Activated CD8-positive, alpha-beta memory T cell treated with anti-CD3 and anti-CD28 coated beads, Interleukin-2, amount 10 ng/mL, durations not matched to agents 7 days and 5 days (primary cell): ENCODE measurements at places on chromosomes 16 and 17.

DNA sequence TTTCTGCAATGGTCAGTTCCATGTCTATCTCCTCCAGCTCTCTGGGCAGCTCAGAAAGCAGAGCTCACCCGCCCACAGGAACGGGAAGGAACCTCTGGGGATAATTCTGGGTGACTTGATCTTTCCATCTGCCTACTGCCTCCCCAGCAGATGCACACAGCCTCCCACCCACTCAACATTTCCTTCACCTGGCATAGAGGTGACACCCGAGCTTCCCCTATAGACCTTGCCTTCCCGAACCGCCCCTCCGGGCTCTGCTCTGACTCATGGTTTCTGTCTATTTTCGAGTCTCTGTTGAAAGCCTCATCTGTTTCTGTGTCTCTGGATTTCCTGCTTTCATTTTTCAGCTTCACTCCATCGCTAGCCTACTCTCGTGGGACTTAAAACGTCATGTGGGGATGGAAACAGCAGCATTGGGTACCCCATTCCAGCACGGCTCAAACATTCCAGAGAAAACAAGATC, 11.4 kb downstream of the GGA3 start:
- peak; percentile 85 for DNase-seq

DNA sequence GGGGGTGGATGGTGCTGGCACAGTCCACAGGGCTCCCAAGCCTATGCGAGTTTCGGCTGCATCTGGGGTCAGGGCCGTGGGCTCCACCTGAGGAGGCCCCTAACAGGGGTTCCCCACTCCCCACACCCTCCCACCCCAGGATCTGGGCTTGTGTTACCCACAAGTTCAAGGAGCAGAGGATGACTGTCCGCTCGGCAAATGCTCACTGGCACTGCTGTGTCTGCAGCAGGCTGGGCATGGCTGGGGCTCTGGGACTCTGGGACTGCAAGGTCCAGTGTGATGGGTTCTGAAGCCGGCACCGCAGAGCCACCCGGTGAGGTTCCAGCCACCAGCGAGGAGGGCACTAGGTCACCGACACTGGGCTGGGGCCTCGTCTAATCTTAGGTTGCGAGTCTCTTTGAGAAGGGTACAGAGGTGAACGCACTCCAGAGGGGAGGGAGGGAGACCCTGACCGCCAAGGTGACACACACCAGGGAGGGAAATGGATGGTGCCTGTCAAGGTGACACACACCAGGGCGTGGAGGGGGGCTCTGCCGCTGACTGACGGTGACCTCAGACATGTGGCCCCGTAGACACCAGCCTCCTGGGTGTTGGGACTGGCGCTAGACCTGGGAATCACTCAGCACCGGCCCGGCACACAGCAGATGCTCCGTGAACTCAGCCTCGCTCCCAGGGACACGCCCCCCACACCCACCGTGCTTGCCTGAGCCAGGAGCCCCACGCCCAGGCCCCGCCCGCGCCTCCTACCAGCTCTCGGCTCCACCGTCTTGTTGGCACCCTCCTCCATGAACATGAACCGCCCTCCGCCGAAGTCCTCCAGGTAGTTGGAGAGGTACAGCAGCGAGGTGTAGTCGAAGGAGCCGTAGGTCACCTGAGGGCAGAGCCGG, 20.5 kb upstream of the HEXD start:
- DNase-seq: no peak

DNA sequence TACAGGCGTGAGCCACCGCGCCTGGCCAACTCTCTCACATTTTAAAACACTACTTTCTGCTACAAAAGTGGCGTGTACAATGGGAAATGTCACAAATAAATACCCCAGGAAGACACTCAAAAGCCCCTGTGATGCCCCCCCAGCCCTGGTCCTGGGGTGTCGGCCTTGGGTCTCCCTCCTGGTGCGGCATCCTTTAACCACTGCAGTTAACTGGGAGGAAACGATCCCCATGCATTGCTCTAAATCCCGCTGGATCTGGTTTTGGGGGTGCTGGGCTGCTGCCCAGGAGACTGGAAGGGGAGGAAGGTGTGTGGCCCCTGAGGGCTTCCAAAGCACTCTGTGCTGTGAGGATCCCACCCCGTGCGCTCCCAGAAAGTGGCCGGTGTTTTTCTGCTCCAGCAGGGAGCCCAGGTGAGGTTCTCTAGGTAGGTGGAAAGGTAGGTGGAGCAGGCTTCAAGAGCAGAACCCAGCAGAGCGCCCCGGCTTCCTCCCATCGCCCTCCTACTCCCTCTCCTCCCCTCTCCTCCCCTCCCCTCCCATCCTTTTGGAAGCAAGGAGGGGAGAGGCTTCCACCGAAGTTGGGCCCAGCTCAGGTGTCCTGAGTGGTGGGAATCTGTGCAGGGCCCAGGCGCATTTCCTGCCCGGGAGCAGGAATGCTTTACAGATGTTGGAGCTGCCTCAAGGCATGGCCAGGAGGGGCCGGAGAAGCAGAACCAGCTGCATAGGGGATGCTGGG, 363.3 kb downstream of the SEC14L1 start:
- DNase-seq: no peak

GRCh38 chr17:77200711-77201110, 59.9 kb downstream of the SEC14L1 start:
- DNase-seq: no peak

- DNase-seq: no peak
Measured at GRCh38 chr17:69525920-69526841, 111.7 kb downstream of the MAP2K6 start.

DNA sequence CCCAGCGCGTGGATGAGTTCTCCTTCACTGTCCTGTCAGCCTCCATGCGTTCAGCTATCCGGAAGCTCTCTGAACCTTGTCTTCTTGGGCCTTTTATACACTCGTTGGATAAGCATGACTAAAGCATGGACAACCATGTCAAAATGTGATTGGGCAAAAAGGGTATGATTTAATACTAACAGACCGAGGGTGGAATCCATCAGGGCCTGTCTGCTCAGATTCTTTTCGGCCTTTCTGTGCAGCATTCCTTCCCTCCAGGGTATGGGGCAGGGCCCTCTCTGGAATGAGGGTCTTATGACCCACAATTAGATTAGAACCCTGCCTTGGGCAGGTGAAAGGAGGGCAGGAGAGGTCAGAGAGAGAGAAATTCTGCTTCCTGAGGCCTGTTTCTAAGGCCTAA, 14.0 kb upstream of the CCL5 start:
- DNase-seq: no peak

GRCh38 chr17:66829883-66830282, 5.0 kb upstream of the CACNG5 start:
- DNase-seq: no peak

DNA sequence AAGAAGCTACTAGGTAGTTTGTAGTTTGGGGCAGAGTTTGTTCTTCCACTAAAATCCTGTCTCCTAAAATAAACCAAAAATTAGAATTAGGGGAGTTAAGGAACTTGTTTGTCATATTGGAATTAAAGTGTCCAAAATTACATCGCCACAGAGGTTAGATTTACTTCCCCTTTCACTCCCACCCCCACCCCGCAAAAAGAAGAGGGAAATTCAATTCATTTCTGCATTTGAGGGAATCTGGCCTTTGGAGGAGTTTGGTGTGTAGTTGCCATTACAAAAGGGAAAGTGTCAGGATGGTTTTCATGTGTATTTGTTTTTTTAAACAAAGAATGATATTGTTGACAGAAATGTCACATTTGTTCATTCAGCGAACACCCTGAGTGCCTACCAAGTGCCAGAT, 5.8 kb downstream of the TMEM97 start:
- no peak for DNase-seq

DNA sequence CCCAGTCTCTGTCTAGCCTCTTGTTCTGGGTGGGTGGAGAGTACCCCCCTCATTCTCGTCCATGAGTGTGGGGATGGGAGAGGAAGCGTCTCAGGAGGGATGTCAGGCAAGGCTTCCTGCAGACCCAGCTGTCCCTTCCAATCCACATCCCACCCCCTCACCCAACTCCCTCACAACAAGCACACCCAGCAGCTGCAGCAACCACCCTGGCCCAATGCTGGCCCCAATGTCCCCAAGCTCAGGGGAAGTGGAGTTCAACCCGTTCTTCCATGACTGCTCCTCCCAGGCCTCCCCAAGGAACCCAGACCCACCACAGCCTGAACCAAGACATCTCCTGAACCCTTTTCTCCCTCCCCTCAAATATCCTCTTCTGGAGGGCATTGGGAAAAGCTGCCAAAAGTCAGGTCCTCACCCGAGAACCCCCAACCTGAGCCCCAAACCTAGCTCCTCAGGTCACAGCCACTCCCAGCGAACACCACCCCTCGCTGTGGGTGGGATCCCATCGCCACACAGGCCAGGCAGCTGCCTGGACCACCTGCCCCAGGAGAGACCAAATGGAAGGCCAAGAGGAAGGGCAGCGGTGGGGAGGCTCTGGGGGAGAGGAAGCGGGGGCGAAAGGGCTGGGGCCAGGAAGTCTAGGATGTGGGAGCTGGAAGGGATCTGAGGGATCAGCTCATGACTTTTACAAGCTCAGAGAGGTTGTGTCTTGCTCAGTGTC, 47.6 kb downstream of the FZD2 start:
- no peak for DNase-seq

- DNase-seq: no peak
Measured at GRCh38 chr16:50989047-50989446, 162.0 kb downstream of the SALL1 start.

GRCh38 chr17:83083368-83084201, 4.2 kb downstream of the METRNL start:
- DNase-seq: peak; percentile 88

- DNase-seq: no peak
Measured at GRCh38 chr16:57947261-57947660, 23.7 kb downstream of the CNGB1 start.

GRCh38 chr17:696369-696768, 18.3 kb downstream of the VPS53 start:
- no peak for DNase-seq

DNA sequence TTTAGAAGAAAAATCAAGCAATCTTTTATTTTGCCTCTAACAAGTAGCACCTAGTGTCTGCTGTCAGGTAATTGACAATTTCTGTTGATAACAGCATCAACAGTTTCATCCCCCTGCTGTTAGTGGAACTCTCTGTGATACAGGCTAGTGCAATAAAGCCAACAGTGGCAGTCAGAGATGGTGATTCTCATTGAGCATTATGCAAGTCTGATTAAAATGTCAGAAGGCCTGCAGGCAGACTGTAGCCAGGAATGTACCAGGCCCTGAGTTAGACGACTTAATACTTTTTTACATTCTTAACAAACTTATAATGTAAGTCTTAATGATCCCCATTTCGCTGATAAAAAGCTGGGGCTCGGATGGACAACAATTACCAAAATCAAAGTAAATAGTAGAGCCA, 14.6 kb downstream of the CYLD start:
- no peak for DNase-seq

DNA sequence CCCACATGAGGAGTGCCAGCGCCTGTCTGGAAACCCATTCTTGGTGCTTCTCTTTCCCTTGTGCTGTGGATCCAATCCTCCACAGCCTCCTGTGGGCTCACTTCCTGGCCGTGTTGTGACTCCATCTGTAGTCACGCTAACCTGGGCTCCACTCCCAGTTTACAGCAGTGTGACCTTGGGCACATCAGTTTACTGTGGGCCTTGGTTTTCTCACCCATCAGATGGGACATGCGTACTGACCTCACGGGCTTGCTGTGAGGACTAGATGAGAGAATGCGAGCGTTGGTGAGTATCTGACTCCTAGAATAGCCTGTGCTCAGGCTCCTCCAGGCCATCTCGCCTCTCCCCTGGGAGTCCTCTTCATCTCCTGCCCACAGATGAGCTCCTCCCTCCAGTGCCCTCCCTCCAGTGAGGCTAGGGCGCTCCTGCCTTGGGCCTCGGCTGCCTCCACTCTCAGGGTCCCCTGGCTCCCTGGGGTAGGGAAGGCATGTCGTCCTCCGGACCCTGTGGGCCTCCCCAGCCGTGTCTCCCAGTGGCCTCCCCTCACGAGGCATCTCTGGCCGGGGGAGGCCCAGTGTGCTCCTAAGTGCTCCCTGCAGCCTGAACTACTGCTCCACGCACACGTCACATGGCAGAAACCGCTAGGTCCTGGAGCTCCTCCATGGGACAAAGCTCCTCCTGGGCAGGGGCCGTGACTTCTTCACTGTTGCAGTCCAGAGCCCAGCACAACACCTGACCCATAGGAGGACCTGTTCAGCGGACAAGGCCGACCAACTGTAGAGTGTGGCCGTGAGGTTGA, 5.2 kb upstream of the FOXJ1 start:
- DNase-seq: peak; percentile 55

- DNase-seq: no peak
Measured at GRCh38 chr16:14028202-14028601, 42.9 kb upstream of the MRTFB start.

- no peak for DNase-seq
Measured at GRCh38 chr17:78239489-78239931, 8.1 kb downstream of the TMEM235 start.

GRCh38 chr17:48818361-48818841, 1.4 kb upstream of the TTLL6 start:
- no peak for DNase-seq

DNA sequence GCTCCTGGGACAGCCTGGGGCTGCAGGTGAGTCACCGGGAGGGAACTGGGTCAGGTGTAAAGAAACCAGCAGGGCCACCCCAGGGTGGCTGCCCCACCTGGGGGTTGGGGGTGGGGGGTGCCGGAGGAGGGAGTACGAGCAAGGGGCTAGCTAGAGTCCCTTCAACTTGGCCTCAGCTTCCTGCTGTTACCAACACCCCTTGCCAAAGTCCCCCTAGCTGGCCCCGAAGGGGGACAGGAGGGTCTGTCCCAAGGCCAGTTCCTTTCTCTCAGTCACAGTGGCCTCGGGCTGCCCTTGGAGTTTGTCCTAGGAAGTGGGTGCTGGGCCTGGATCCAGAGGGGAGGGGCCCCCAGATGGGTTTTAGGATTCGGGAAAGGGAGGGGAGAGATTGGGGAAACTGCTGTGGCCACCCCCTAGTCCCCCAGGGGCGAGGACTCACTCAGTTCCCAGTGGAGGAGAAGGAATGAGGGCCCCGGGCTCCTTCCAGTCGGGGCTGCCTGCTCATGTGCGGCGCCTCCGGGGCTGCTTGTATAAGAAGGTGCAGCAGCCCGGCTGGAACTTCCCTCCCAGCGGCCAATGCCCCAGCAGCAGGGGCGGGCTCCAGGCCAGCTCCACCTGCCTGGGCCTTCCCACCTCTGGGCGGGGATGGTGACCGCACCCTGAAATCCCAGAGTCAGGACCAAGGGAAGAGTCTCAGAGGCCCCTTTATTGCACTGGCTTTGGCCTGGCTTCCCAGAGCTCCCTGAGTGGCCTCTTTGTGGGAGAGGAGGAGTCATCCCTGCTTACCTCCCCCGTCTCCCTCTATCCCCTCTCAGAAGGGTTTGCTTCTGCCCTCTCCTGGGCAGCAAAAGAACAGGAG, 7.3 kb downstream of the ARHGAP27 start:
- DNase-seq: no peak

- no peak for DNase-seq
Measured at GRCh38 chr16:1493746-1494094, 560 bp downstream of the TELO2 start.

- DNase-seq: peak; percentile 57
Measured at GRCh38 chr17:1491443-1492248, 840 bp downstream of the MYO1C start.

- no peak for DNase-seq
Measured at GRCh38 chr16:9755081-9755480, 427.1 kb downstream of the GRIN2A start.

DNA sequence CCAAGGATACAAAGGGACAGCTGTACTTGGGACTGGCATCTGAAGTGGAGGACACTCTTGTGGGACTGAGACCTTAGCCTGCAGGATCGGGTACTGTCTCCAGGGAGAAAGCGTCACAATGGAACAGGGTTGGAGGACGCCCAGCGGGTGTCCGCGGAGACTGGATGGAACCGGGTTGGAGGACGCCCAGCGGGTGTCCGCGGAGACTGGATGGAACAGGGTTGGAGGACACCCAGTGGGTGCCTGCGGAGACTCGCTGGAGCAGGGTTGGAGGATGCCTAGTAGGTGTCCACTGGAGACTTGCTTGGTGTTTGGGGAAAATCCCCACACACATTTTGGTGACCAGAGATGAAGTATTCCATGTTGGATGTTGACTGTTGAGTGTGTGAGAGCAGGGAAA, at the start of gene MYADML2:
Gene MYADML2 (minus strand): TSS at position 45 of the 400 bp plus-strand sequence. CDS start 5,492 bp downstream, outside the sequence.
- no peak for DNase-seq
